ENCODE measurements at places on chromosomes 2 and 18. TPM values are rescaled to one million over a fixed set of nuclear protein-coding genes. Genes with fewer than 3 reads are reported as not detected.

- DNase-seq: no peak
Observed at GRCh38 chr18:45935591-45936335, 31.4 kb downstream of the EPG5 start.

DNA sequence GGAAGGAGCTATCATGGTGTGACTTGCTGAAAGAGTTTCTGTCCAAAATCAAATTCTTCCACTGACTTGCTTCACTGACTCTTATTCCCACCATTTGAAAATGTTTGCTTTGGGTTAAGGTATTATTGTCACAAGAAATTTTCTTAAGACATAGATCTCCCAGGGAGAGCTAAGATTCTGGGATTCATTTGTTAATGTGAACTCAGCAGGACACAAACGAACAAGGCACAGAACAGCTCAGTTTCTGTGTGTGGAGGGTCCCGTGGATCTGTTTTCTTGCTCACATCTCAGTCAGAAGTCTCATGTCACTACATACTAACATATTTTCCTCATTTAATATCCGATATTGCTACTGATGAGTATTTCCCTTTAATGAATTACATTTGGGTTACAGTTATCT lies 8.2 kb upstream of the HNRNPA3 start:
- no peak for DNase-seq

GRCh38 chr2:206154197-206154596 lies 5.0 kb downstream of the NDUFS1 start:
- DNase-seq: peak; percentile 43

- DNase-seq: no peak
Observed at GRCh38 chr2:179255129-179255528, 9.5 kb downstream of the SESTD1 start.

DNA sequence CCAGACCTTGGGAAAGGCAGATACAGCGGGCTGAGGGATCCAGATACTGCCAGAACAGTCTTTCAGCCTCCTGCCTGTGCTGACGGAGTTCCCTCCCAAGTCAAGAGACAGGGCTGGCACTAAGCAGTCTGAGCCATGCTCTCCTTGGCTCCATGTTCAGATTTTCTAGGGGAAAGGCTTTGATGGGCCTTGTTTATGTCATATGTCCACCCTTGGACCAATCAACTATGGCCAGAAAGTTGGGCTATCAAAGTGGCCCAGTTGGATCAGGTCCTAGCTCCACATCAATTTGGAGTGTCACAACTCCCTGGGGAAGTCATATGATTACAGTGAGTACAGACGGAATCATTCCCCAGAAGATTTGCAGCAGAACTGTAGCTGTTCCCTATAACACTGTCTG lies 152.0 kb downstream of the GREB1L start:
- DNase-seq: no peak

GRCh38 chr2:215454519-215455246 lies 18.8 kb upstream of the FN1 start:
- peak; percentile 23 for DNase-seq

GRCh38 chr2:20576598-20577115 lies 74.2 kb downstream of the HS1BP3 start:
- no peak for DNase-seq

GRCh38 chr18:8930990-8931616 lies 171.4 kb upstream of the NDUFV2 start:
- no peak for DNase-seq

DNA sequence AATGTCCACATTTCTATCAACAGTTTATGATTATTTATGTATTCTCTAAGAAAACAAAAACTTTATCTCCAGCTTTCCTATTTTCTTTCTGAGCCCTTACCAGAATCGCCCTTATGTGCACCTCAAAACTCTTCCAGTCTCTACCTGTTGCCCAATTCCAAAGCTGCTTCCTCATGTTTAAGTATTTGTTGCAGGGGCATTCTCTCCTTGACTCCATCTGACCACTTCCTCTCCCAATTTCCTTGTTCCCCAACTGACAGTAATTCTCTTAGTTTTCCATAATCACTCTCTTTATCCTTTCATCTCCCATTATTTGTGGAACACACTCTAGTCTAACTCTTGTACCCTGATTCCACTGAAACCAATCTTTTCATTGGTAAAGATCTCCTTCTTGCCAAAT lies 105.4 kb upstream of the RBBP8 start:
- DNase-seq: no peak

- DNase-seq: no peak
Observed at GRCh38 chr2:233081731-233082221, 21.6 kb downstream of the INPP5D start.

DNA sequence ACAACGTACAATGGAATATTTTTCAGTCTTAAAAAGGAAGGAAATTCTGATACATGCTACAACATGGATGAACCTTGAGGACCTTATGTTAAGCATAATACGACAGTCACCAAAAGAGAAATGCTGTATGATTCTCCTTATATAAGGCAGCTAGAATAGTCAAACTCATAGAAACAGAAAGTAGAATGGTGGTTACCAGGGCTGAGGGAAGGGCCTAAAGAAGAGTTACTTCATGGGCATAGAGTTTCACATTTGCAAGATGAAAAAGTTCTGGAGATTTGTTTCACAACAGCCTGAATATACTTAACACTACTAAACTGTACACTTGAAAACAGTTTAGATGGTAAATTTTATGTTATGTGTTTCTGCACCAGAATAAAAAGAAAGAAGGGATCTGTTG lies 113.3 kb downstream of the GALNT1 start:
- no peak for DNase-seq

Gene TLX2
- 0.58 TPM for polyA plus RNA-seq

Gene REEP1
- polyA plus RNA-seq: 0.45 TPM

Gene COL3A1
- polyA plus RNA-seq: 0.99 TPM

All from A549 (cell line).